Activated CD8-positive, alpha-beta memory T cell treated with anti-CD3 and anti-CD28 coated beads, Interleukin-2, amount 10 ng/mL, durations not matched to agents 7 days and 5 days (primary cell): ENCODE measurements at places on chromosomes 3 and 15. TPM values are rescaled to one million over a fixed set of nuclear protein-coding genes. Genes with fewer than 3 reads are reported as not detected.

Gene ETV5
- total RNA-seq: 0.47 TPM

DNA sequence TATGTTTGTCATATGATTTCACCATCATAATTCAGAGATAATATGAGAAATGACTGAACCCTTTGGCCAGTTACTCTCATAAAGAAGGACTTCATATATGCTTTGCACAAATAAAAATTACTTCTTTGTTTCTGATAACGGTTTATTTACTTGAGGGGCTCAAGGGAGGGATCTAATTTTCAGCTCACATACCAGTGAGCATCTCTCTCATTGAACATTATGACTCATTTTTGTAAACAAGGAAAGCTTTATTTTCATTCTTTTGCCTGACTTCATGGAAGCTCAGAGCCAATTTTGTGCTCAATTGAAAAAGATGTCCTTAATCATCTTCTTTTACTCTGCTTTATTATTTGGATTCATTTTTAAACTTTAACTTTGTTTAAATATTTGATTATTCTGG lies 5.8 kb downstream of the NLGN1 start:
- H3K27me3 ChIP-seq: peaks cover 11% of the 10 kb centered on the region
- H3K4me3 ChIP-seq: no peak overlapping the region
- H3K27ac ChIP-seq: no peak overlapping the region
- H3K36me3 ChIP-seq: no peaks in the 10 kb centered on the region
- DNase-seq: no peak

Gene TIGIT
- total RNA-seq: 129 TPM

Gene ZNF80
- 5.5 TPM for total RNA-seq

Gene PXK
- 64.7 TPM for total RNA-seq

DNA sequence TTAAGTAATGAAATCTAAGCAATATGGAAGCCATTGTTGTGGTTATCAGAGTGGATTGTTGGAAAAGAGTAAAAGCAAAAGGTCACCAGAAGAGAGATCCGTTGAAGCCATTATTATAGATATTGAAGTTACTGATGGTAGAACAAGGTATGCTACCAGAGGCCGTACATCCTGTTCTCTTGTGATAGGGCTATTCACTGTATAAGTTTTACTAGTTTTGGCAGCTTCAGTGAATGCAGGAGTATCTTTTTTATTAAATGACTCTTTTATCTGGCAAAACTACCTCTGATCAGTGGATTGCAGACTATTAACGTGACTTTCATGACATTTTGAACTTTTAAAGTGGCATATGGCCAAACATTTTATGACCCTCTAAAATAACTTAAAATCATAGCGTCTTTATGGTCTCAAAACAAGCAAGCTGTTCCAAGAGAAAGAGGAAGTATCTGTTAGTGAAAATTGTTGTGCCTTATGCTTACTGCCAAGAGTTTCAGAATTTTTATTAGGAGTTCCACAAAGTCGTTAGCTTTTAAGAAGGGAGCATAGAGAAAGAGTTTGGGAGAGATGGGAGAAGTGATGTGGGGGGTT lies 102.9 kb downstream of the LRRC49 start:
- H3K27me3 ChIP-seq: peaks cover 13% of the 10 kb centered on the region
- H3K4me3 ChIP-seq: no peak overlapping the region
- no peak overlapping the region for H3K27ac ChIP-seq
- DNase-seq: no peak
- no peaks in the 10 kb centered on the region for H3K4me1 ChIP-seq

GRCh38 chr15:70726753-70727152 lies 36.6 kb downstream of the UACA start:
- H3K27ac ChIP-seq: no peak overlapping the region
- no peak overlapping the region for H3K4me3 ChIP-seq
- peaks cover 32% of the 10 kb centered on the region for H3K27me3 ChIP-seq
- H3K36me3 ChIP-seq: no peaks in the 10 kb centered on the region
